Activated naive CD4-positive, alpha-beta T cell treated with anti-CD3 and anti-CD28 coated beads for 36 hours (primary cell): ENCODE measurements at places on chromosomes 1 and 21.

DNA sequence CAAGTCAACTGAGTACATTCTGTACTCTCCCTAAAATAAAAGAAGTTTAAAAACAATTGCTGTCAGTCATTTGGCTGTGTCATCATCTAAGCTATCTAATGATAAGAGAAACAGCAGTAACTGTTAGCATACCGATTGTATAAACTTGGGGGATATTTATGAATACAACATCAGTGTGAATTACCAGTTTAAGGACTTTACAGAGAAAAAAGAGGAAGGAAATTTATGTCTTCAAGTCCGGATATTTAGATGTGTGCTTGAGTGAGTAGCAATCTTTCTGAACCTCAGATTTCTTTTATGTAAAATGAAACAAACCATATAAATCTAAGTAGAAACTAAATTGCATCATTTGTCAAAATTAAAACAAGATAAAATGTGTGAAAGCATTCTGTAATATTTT is 1557.0 kb downstream of the MRPL39 start:
- DNase-seq, result no peak

GRCh38 chr1:104801344-104801743 is 1051.6 kb downstream of the AMY1C start:
- no peak for DNase-seq

DNA sequence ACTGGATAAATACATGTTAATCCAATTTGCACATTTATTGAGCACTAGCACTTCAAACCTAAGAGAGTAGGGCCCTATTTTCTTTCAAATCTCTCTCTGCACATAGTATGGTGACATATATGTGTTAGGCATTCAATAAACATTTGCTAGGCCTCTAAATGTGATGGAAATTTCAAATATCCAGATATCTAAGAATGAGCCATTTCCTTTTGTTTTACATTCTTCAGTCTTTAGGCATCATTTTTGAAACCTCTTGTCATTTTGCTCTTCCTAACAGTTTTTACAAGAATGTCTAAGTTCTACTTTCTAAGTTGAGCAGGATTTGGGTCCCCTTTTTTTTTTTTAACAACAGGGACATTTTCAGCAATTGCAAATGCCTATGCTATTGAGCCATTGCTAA is 395.7 kb upstream of the ST6GALNAC5 start:
- DNase-seq, result no peak

DNA sequence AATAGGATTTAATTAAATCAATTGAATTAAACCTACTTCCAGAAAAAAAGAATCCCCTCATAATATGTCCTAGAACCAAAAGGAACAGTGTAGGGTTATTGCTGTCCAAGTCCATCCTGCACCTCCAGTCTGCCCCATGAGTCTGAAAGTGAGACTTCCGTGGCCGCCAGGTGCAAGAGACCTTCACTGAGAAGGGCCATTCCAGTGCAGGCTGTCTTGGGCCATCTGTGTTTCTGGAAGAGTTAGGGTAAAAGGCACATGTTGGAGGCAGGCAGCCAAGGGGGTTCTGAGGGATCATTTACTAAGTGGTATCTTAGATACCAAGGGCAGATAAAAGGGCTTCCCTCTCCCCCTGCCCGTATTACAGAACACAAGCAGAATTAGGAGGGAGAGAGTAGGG is 31.0 kb downstream of the UBE2T start:
- no peak for DNase-seq

DNA sequence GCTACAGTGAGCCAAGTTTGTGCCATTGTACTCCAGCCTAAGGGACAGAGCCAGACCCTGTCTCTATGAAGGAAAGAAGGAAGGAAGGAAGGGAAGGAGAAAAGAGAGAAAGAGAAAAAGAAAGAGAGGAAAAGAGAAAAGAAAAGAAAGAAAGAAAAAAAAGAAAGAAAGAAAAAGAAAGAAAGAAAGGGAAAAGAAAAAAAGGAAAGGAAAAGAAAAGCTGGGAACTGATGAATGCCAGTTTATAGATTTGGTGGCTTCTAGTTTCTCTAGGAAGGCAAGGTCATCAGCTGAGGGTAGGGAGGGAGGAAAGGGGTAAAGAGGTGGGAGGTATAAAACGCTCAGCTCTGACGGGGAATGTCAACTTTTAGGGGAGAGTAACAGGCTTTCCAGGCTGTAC is 62.3 kb upstream of the AKT3 start:
- no peak for DNase-seq

GRCh38 chr1:79262745-79263258 is 256.3 kb upstream of the ADGRL4 start:
- no peak for DNase-seq

DNA sequence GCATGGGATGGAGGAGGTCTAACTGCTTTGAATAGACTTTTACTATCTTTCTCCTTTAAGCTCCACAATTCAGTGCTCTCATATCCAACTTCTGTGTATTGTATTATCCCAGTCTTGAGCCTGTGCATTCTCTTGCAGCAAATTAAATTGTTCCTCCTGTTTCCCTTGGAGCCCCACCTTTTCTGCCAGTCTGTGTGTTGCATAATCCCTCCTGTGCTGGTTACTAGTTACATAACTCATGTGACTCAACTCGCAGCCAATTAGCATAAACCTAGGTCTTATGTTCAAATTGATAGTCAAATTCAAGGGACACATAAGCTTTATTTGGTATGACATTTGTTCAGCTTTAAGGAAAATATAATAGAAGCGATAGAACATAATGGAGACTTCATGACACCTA is 1863.5 kb downstream of the MRPL39 start:
- no peak for DNase-seq

- no peak for DNase-seq
These were observed 27.5 kb downstream of the NFIA start for GRCh38 chr1:61109910-61110309.

DNA sequence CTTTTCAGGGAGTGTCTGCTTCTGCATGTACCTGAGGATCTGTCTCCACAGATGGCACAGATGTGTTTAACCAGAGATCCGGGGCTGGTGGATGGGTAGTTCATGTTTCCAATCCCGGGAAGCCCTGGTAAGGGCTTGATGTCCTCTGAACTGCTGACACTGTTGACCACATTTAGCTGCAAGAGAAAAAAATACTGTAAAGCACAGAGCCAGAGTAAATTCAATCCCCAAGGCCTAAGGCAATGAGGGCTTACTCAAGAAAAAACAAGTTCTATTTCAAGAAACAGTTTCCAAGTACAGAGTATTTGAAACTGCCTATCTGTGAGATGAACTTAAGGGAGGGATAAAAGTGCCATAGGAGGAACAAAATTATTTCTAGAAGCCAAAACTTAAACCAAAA is 25.1 kb downstream of the RXRG start:
- no peak for DNase-seq

- DNase-seq, result peak; percentile 89
These were observed 3.5 kb upstream of the ARID1A start for GRCh38 chr1:26692211-26692792.

DNA sequence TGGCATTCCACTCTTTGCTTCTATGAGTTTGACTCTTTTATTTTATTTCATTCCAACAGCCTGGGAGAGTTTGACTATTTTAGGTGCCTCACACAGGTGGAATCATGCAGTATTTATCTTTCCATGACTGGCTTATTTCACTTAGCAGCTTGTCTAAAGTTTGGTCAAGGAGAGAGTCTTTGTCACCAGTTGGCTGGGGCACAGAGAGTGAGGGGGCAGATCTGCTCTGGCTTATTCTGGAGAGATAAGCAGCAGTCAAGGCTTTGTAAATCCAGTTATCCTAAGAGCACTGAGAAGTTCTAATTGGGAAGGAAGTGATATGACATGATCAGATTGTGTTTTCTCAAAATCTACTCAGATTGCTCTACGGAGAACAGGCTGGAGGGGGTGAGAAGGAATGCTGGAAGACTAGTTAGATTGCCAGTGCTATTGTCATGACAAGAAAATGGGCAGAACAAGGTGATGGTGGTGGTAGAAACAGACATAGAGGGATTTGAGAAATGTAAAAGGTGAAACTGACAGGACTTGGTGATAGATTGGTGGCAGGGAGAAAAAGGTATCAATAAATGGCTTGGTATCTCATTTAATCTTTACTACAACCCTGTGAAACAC is 12.1 kb upstream of the CTTNBP2NL start:
- no peak for DNase-seq

DNA sequence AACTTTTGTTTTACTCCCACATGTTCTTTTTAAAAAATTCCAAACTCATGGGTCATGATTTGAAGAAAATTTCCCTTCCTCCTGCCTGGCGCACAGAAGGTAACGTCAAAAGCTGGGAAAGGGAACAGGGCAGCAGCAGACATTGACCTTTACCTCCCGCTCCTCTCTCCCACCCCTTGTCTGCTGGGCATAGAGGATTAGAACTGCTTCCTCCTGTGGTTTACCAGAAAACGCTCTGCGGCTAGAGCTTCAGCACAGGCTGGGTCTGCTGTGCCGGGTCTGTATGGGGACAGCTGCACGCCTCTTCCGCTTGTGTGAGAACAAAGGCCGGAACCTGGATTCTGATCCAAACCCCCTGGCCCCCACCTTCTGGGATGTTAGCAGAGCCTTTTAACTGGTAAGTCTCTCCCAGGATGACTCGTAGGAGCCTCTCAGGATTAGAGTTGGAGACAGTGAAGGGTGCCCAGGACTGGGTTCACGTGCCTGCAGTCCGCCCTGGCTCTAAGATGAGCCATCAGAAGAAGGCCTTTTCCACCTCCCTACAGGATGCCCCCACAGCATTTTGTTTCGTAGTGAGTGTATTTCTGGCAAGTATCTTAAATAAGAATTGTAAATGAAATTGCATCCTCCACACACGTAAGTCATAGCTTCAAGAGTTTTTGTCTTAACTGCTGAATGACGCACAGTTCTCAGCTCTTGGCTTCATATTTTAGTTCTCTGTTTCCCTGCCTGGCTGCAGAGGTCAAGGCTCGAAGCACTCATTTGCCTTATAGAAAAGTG is 5.2 kb downstream of the H6PD start:
- DNase-seq, result peak; percentile 73

DNA sequence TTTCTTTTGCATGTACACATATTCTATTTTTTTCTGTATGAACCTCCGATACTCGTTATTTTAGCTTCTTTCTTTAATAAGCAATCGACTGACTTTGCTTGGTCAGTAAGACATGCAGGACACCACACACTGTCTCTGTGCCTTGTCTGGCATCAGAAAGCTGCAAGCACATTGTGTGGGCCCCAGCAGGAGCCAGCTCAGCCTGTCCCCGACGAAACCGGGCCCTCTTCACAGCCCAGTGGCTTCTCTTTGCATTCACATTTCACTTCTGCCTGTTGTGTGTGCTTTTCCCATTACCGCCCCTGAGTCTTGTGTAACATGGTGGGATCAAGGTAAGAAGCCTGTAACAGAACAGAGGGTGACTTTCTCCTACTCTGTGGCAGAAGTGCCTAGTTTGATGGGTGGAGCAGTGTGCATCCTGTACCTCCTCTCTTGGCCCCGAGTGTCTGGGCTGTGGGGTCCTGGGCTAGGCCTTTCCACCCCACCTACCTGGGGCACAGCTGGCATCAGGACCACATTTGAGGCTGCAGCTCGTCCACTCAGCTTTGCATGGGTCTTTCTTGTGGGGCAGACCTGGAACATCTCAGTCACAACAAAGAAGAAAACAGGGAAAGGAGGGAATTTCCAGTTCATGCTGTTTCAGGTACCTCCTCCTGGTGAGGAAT is 118.9 kb upstream of the COL6A1 start:
- no peak for DNase-seq

- no peak for DNase-seq
These were observed 61.6 kb downstream of the DHRS3 start for GRCh38 chr1:12556368-12556930.

GRCh38 chr1:109399326-109399957 is 1.7 kb upstream of the SORT1 start:
- no peak for DNase-seq

DNA sequence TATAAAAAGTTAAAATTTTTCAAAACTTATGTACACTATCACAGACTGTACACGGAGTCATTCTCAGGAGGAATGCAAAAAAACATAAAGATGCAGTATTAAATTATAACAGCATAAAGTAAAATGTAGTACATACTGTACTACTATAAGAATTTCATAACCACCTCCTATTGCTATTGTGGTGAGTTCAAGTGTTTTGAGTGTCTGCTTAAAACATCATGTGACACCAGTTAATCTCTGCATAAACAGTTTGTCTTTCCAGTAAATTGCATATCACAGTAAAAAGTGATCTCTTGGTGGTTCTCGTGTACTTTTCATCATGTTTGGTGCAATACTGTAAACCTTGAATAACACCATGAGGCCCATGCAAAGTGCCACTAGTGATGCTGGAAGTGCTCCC is 45.2 kb downstream of the SDCCAG8 start:
- no peak for DNase-seq

- no peak for DNase-seq
These were observed 91.1 kb downstream of the NPHP4 start for GRCh38 chr1:5901150-5901549.

GRCh38 chr1:53581476-53581875 is 122.3 kb downstream of the DMRTB1 start:
- peak; percentile 1 for DNase-seq

- DNase-seq, result peak; percentile 52
These were observed 86.9 kb upstream of the KCNE2 start for GRCh38 chr21:34276711-34277425.

GRCh38 chr1:22117238-22117637 is 25.7 kb downstream of the WNT4 start:
- DNase-seq, result no peak

DNA sequence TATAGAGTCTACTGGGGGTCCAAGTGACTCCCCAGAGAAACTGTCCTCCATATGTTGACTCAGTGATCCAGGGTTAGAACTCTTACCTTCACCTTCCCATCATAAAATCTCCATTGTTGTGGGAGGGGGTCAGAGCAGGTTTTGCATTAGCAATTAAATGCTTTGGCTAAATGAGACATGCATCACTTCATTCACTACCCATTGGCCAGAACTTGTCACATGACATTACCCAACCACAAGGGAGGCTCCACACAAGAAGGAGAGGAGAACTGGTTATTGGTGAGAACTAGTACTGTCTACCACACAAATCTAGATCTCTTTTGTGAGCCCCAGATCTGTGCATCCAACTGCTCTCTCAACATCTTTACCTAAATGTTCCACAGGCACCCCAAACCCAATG is 4.2 kb upstream of the C1orf162 start:
- DNase-seq, result no peak

DNA sequence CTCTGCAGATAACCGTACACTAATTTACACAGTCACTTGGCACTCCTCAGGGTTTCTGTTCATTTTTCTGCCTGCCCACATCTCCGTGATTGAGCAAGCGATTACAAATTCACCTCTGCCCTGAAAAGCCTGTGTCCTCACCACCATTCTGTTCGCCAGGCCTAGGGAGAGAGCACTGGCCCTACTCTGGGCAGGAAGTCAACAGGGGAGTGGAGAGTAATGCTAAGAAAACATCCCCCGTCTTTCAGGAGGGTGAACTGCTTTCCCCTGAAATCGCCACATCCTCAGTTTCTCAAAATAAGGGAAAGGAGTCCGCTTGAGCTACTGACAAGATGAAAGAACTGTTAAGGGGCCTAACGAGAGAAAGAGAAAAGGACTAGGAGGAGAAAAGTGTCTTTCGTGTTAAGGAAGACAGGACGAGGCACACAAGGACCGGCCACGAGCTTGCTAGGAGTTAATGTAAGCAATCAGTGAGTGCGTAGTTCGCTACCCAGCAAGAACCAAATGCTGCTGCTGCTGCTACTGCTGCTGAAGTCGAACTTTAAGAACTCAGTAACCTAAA is 632 bp downstream of the PEX19 start:
- peak; percentile 12 for DNase-seq

GRCh38 chr1:159318784-159319551 is 16.8 kb downstream of the FCER1A start:
- DNase-seq, result no peak
